Activated T-cell treated with anti-CD3 and anti-CD28 coated beads for 1 hour (primary cell): ENCODE measurements at places on chromosomes 6 and 20.

DNA sequence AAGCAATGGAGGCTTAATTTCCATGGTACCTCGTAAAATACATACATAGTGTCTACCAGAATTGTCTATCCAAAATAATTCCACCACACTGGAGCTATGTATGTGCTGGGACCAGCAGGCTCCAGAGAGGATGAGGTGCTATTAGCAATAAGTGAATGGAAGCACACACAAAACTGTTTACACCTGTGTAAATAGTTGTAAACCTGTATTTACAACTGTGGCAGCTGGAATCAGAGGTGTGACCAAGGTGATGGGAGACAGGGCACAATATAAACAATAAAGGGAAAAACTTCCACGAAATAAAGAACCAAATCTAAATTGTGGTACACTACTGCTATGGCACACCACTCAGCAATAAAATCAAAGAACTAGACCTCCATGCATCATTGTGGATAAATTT, 14.4 kb downstream of the RARS2 start:
- no peak for DNase-seq

GRCh38 chr20:61814726-61815125, 251.0 kb downstream of the TAF4 start:
- DNase-seq = no peak

GRCh38 chr6:105745464-105746129, 340.5 kb upstream of the PRDM1 start:
- DNase-seq = no peak

DNA sequence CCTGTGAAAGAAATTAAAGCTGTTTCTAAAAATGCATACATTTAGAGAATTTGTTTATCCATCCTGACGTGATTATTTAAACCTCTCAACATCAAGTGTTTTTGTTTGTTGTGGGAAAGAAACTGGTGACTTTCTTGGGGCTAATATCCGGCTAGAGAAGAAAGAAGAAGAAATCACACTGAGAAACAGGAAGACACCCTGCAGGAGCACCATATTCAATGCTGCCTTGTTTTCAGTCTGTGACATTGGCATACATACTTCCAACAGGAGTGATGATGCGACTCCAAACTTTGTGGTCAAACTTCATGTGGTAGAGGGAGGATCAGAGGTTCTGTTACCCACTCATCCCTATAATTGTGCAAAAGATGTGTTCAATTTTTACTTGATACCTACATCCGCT, 997.6 kb upstream of the CITED2 start:
- no peak for DNase-seq

DNA sequence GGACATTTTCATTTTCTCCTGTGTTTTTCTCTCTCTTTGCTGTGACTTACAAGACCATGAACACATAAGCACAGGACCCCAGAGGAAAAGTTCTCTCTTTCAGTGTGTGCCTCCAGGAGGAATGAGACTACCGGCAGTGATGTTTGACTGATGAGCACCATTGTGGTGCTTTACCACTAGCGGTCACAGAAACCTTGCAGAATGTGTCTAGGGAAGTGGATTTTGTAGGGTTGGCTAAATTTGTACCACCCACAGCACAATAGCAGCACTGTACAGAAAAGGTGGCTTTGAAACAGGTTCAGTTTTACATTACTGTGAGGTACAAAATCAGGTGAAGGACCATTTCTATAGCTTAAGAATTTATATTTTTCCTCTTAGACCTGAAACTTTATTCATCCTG, 301.9 kb upstream of the SUPT3H start:
- no peak for DNase-seq
